ENCODE measurements at places on chromosomes 12 and 14.

DNA sequence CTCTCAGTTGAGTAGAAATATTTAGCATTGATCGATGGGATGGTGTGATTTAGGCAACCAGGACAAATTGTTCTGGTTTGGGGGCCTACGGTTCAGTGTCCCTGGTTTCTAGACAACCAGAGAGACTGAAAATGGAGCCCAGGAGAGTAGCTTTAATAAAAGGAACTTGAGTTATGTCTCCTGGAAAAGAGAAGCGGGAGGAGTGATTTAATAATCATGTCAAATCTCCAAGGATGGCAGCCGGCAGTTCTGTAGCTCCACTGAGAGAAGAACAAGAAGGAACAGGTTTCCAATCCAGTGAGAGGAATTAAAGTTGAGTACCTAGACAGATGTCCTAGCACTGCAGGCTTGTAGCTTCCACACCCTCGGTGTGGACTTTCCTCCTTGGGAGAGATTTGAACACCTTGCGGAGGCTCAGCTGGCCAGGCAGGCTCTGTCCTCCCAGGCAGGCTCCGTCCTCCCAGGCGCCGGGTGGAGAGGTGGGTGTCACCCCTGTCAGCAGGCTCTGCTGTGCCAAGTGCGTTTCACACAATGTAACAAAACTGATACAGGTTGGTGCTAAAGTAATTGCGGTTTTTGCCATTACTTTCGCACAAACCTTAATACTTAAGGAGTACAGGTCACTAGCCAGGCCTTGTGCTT lies 45.9 kb downstream of the SLC6A12 start:
- no peak for DNase-seq

DNA sequence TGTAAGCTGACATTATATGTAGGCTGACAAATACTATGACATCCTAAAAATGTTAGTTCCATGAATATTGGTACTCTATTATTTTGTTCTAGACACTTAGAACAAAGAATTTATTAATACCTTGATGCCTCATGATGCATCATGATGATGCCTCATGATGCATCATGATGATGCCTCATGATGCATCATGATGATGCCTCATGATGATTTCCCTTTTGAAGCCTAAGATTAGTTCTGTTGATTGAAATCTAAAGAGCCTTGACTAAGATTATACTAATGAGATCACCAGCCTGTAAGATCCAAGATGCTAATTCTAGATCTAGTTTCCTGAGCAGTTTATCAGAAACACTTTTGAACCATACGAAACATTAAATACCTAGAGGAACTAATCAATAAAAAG lies 4.6 kb upstream of the CEP128 start:
- DNase-seq, result no peak

- DNase-seq, result no peak
Measured at GRCh38 chr14:54310851-54311228, 86.0 kb upstream of the CDKN3 start.

DNA sequence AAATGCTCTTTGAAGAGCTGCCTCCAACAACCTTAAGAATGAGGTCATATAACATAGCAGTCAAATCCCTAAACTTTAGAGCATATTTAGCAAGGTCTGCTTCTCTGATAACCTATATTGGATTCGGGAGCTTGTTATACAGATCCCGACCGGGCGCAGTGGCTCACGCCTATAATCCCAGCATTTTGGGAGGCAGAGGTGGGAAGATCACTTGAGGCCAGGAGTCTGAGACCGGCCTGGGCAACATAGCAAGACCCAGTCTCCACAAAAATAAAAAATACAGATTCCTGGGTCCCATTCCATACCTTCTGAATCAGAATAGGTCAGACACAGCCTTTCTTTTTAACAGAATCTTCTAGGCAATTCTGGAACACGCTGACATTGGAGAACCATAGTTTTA lies 46.7 kb downstream of the SPRING1 start:
- no peak for DNase-seq

DNA sequence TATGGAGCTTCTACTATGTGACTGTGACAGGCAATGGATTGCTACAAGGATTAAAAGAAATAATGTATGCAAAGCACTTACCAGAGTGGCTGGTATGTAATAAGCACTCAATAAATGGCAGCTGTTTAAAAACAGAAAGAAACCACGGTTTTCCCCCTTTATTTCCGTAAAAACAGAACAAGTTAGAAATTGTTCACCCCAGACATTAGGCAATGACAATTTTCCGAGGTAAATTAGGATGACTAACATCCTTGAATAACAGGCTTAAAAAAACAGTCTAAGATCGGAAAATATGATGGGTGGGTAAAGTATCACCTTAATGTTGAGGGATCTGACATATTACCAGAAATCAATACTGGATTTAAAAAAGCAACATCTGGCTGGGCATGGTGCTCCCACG lies 20.9 kb upstream of the CNIH1 start:
- DNase-seq, result no peak

DNA sequence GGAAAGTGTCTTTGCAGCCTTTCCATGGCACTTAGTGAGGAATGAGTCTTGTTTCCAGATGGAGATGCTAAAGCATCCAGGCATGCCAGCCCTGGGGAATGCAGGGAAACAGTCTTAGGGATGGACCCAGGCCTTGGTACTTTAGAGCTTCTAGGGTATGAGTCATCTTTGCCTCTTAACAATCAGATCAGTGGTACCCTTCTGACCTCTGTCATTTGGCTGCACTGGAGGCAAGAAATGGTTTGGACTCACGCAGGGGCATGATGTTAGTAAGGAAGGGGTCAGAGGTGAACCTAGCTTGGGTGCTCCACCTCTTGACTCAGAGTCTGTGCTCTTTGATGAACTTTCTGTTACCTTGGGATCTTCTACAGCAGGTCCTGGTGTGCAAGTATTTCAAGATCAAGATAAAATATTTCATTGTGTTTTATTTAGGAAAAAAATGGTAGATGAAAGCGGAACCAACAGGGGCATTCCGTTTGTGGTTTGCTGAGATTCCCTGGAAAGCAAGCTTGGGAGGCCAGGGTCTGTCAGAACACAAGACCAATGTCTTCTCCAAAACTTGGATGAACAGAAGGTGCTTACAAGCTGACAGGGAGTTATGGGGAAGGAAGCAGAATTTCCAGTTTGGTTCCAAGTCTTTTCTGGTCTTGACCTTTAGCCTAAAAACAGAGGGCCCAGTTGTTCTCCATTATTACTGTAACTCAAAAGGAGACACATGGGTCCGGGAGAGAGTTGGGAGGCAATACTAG lies 216.2 kb downstream of the ZFP36L1 start:
- peak; percentile 57 for DNase-seq

- DNase-seq, result no peak
Measured at GRCh38 chr12:8636581-8636980, 23.9 kb upstream of the AICDA start.

- DNase-seq, result no peak
Measured at GRCh38 chr12:124556896-124557501, 10.4 kb downstream of the NCOR2 start.

- no peak for DNase-seq
Measured at GRCh38 chr12:80291108-80291754, 152.8 kb upstream of the PTPRQ start.

DNA sequence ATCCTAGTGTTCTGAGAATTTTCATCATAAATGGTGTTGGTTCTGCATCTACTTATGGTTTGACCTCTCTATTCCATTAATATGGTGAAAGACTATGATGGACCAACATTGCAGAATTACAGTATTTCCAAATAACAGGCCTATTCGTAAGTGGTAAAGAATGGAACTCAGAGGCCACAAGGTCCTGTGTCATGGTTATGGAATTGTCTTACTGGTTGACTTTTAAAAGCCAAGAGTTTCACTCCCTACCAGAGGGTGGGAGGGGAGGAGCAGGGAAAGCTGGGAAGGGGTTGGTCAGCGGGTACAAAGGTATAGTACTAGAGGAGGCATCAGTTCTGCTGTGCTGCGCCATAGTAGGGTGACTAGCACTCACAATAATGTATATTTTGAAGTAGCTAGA lies 153.4 kb downstream of the TMEM132D start:
- DNase-seq, result no peak
